NCI-H460 (cell line): ENCODE measurements at places on chromosomes 1 and 21. TPM values are rescaled to one million over a fixed set of nuclear protein-coding genes. Genes with fewer than 3 reads are reported as not detected.

Gene GPR61
- total RNA-seq = 0.30 TPM in 1 of 2 replicates, not detected in the other

GRCh38 chr1:76336931-76337371 is 262.4 kb downstream of the ST6GALNAC3 start:
- DNase-seq = no peak

Gene C1orf94
- total RNA-seq = not detected in 2 replicates

Gene CYP4A11
- not detected in 2 replicates for total RNA-seq

Gene RNU1-4
- under 0.01 TPM in 2 replicates for total RNA-seq

DNA sequence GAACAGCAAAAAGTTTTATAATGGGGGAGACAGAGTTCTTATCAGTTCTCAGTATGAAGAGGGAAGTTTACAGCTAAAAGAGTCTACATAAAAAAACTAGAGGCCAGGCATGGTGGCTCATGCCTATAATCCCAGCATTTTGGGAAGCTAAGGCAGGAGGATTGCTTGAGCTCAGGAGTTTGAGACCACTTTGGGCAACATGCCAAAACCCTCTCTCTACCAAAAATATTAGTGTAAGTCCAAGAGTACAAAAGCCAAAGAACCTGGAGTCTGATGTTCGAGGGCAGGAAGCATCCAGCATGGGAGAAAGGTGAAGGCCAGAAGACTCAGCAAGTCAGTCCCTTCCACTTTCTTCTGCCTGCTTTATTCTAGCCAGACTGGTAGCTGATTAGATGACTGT is 35.0 kb upstream of the ROR1 start:
- DNase-seq = no peak

DNA sequence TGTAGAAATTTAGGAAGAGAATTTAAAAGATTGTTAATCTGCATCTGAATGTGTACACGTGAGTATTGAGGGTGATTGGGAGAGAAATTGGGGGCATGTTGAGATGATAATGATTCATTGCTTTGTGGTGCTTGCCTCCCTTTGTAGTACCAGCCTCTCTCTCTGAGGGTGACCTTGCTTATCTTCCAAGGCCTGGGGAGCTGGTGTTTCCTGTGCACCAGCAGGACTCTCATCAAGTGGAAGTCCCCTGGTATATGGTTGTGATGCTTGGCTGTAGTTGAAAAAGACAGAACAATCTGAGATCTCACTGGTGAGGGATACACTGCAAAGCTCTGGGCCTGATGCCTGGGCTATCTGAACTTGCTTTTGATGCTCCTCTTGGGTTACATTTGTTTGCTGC is 4.0 kb downstream of the TCHHL1 start:
- DNase-seq = no peak

DNA sequence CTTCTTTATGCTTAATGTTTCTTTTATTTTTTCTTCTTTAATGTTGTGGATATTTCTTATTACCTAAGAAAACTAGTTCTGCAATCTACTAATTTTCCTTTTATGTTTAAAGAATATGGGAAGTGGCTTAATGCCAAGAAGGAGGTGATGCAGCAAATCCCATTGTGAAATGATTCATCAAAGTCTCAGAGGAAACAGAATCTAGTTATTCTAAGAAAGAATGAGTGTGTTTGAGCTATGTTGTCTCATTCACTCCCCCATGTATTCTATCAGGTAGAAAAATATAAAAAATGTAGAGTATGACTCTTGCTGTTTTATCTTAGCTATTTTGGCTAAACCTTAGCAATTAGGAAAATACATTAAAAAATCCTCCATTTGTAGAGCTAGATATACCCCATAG is 659.9 kb upstream of the RGS18 start:
- DNase-seq = peak; percentile 15

DNA sequence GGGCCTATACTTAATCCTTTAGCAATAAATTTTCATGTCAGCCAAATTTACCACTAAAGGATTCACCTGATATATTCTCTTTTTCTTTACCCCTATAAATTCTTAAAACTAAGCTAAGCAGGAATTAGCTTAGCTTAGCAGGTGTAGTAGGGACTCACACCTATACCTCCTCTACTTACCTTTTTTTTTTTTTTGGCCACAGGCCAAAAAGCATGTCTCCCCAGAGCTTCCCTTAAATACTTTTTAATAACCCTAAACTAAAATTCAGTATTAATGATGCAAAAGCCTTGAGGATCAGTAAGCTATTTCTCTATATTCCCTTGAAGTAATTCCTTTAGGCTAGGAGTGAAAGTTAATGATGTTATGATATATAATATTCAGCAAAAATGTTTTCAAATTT is 23.2 kb downstream of the PEA15 start:
- no peak for DNase-seq

GRCh38 chr1:220711056-220711809 is 21.1 kb downstream of the C1orf115 start:
- no peak for DNase-seq

Gene COPA
- total RNA-seq = 163 and 184 TPM in 2 replicates

Gene HUNK
- 0.67 and 1.0 TPM in 2 replicates for total RNA-seq

DNA sequence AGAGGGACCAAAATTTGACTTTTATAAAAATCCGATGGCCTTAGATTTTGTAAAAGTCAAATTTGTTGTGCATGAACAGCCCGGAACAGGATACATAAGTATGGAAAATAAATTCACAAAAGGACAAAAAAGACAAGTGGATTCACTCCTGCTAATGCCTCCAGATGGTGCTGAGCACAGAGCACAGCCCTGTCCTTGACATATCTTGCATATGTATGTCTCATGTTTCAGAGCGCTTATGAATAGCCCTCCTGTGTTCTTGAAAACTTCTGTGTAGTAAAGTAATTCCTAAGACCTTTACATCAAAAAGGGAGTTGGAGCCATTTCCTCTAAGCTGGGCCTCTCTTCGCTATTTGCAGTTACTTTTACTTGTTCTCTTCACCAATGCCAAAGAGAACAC is 110.7 kb upstream of the RAB3GAP2 start:
- no peak for DNase-seq

GRCh38 chr1:18055156-18055555 is 52.4 kb upstream of the IGSF21 start:
- no peak for DNase-seq
